ENCODE measurements at places on chromosomes 5 and 9. TPM values are rescaled to one million over a fixed set of nuclear protein-coding genes. Genes with fewer than 3 reads are reported as not detected.

DNA sequence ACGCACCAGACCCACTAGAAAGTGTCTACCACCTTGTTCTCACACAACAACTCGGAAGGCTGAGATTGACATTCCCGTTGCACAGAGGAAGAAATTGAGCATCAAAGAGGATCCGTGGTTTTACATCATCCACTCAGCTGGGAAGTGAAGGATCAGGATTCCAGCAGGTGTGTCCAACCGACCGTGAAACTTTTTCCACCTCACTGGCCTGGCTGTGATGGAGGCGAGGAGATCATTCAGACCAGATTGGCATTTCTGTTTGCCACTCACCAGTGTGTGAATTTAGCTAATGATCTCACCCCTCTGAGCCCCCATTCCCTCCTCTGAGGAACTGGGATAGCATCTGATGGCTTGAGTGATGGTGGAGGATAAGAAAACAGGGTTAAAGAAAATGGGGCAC is 46.7 kb upstream of the CPLX2 start:
- no peak overlapping the region for H3K27ac ChIP-seq
- no peaks in the 10 kb centered on the region for H3K36me3 ChIP-seq
- H3K4me1 ChIP-seq: no peaks in the 10 kb centered on the region
- no peak overlapping the region for H3K4me3 ChIP-seq

- H3K36me3 ChIP-seq: no peaks in the 10 kb centered on the region
- H3K27ac ChIP-seq: no peak overlapping the region
- no peaks in the 10 kb centered on the region for H3K27me3 ChIP-seq
- no peak overlapping the region for H3K4me3 ChIP-seq
These were observed 240.0 kb downstream of the PRR16 start for GRCh38 chr5:120703918-120704587.

DNA sequence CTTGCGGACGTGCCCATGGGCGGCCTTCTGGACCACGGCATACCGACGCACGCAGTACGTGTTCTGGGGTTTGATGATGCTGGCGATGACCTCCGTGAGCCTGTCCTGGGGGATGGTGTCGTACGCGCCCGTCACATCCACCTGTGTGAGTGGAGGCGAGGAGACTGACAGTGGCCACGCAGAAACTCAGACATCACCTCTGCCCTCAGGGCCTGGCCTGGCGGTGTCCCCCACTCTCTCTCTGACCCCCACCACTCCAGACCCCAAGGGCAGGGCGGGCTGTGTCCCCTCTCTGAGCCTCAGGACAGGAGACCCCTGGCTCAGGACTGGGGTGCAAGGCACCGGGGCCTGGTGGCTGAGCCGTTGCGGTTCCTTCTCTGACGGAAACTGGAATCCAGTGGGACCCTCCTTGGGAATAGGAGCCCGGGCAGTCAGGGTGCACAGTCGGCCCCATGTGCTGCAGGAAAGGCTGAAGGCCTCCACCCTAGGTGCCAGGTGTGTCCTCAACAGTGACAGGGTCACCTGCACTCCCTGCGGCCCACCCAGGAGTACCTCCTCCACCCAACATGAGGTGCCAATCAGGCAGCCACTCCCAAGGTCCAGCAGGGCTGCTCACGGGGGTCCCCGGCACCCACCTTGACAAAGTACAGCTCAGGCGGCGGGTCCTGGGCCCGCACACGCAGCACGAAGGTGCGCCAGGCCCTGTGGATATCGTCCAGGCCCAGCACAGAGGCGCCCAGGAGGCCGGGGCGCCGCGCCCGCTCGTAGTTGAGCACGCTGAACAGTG is 16.0 kb downstream of the TERT start:
- H3K27me3 ChIP-seq: no peaks in the 10 kb centered on the region
- no peak overlapping the region for H3K4me3 ChIP-seq
- no peak for DNase-seq
- H3K36me3 ChIP-seq: no peaks in the 10 kb centered on the region
- no peak overlapping the region for H3K27ac ChIP-seq

- no peaks in the 10 kb centered on the region for H3K36me3 ChIP-seq
- peak; percentile 22 for DNase-seq
- no peaks in the 10 kb centered on the region for H3K27me3 ChIP-seq
- peaks cover 7% of the 10 kb centered on the region for H3K4me1 ChIP-seq
- peak within 1 kb of the TSS; percentile 65 for H3K4me3 ChIP-seq
- no peak within 1 kb of the TSS for H3K27ac ChIP-seq
These were observed at the start of gene AGPAT2 for GRCh38 chr9:136686794-136687711. AGPAT2 (minus strand) TSS chr9:136687457; CDS start chr9:136687357, 100 bp downstream.

DNA sequence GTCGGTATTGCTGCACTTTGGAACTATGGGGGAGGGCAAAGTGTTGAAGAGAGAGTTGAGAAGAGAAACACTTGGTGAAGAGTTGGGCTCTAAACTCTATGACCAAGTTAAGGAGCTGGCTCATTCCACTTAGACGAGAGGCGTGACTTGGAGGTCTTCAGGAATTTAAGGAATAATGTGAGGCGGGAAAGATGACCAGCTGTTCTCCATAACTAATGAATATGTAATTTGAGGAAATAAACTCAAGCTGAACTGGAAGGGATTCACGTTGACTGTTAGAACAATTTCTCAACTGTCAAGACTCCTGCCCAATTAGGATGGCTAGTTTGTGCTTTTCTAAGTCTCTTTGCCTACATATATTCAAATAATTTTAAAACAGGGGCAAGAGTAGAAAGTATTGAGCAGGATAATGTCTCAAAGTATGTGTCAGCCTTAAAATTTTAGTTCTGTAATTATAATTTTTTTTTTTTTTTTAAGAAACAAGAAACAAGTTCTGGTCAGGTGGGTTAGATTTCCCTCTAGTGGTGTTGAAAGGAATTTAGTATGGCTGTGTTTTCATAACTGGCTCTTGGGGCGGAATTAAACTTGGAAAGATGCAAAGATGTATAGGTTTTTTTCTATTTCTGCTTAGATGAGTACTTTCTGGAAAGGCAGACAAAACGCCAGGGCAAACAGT is 33.4 kb downstream of the TMEM252 start:
- no peak overlapping the region for H3K27ac ChIP-seq
- no peak overlapping the region for H3K4me3 ChIP-seq
- H3K4me1 ChIP-seq: no peaks in the 10 kb centered on the region
- DNase-seq: no peak
- no peaks in the 10 kb centered on the region for H3K27me3 ChIP-seq

DNA sequence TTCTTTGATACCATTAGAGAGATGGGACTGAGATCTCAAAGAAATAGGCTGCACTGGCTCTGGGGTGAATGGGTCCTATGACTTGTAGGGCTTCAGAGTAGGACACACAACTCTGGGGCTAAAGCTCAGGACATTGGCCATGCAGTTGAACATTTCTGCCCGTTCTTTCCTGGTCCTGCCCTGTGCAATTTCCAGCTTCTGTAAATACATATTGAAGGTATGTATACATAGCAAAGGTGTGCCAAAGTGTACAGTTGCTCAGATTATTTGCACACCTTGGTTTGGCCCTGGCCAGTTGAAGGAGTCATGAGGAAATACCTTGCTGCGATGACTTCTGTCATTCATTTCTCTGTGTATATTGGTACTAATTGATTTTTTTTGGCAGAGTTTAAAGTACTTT is 52.8 kb upstream of the TAF11L2 start:
- DNase-seq: no peak
- peaks cover 26% of the 10 kb centered on the region for H3K4me1 ChIP-seq
- H3K4me3 ChIP-seq: no peak overlapping the region
- H3K27ac ChIP-seq: no peak overlapping the region
- H3K36me3 ChIP-seq: no peaks in the 10 kb centered on the region
- no peaks in the 10 kb centered on the region for H3K27me3 ChIP-seq

Gene GRIN3A
- not detected for total RNA-seq

DNA sequence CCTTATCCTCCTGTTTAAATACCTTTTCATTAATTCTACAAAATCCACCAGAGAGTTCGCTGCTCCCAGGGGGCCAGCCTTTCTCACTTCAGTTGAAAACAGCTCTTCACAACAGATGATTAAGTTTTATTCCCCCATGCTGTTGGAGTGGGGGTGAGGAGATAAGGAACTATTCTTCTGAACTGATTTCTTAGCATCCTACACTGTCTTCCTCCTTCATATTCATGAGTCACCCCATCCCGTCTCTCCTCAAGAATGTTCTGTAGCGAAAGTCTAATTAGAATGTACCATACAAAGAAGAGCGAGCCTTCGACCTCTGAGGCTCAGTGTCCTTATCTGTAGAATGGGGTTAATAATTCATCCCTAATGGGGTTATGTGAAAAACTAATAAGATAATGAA is 138.0 kb downstream of the PIK3R1 start:
- no peaks in the 10 kb centered on the region for H3K36me3 ChIP-seq
- peak; percentile 73 for DNase-seq
- no peaks in the 10 kb centered on the region for H3K4me1 ChIP-seq
- H3K4me3 ChIP-seq: no peak overlapping the region
- no peak overlapping the region for H3K27ac ChIP-seq

Gene OR2V1
- not detected for total RNA-seq

Measured in astrocyte (in vitro differentiated cells and primary cell).